WTC11 (cell line): ENCODE measurements at places on chromosomes 11 and 22. TPM values are rescaled to one million over a fixed set of nuclear protein-coding genes. Genes with fewer than 3 reads are reported as not detected.

CBL gene
- total RNA-seq = 45.6 to 47.9 TPM (median 46.7 TPM) in 3 replicates

GRCh38 chr11:109795234-109795633, 298.0 kb upstream of the ZC3H12C start:
- no peaks in the 10 kb centered on the region for H3K36me3 ChIP-seq
- no peak overlapping the region for H3K27ac ChIP-seq
- DNase-seq = no peak
- H3K27me3 ChIP-seq = no peaks in the 10 kb centered on the region

RAB3IL1 gene
- 7.2 to 11.1 TPM (median 8.9 TPM) in 3 replicates for total RNA-seq

DNA sequence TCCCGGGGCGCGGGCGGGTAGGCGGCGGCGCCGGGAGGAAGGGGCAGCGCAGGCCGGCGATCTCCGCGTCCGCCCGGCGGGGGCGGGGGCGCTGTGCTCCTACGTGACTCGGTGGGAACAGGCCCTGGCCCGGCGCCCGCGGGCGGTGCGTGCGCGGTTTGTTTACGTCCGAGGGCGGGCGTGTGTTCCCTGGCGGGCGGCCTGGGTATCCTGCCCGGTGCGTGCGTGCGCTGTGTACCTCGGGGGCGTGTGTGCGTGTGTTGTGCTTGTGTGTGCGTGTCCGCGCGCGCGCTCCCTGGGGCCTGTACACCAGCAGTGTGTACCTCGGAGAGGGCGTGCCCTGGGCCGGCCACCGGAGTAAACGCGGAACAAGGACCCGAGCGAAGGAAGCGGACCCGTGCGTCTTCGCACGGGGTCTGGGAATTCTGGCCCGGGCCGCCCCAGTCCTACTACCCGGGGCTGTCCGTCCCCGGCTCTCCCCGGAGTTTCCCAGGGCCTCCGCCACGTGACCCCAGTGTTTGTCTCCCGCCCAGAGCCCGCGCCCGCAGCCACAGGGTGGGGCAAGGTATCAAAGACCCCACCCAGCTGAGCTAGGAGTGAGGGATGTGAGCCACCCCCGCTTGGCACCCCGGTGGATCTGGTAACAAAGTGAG, 769 bp downstream of the MAFF start:
- H3K36me3 ChIP-seq = no peaks in the 10 kb centered on the region
- DNase-seq = peak; percentile 50
- peaks cover 12% of the 10 kb centered on the region for H3K4me1 ChIP-seq
- no peak overlapping the region for H3K27ac ChIP-seq
- H3K4me3 ChIP-seq = peak overlapping the region; percentile 83
- peaks cover 54% of the 10 kb centered on the region for H3K27me3 ChIP-seq

KDM4D gene
- 1.9 to 2.4 TPM (median 2.1 TPM) in 3 replicates for total RNA-seq
